ENCODE measurements at places on chromosomes 1 and 21. TPM values are rescaled to one million over a fixed set of nuclear protein-coding genes. Genes with fewer than 3 reads are reported as not detected.

- ATAC-seq: no peak
Measured at GRCh38 chr1:118488787-118489186, 303.8 kb upstream of the SPAG17 start.

- no peak for ATAC-seq
Measured at GRCh38 chr1:168365719-168366479, 85.2 kb downstream of the TBX19 start.

DNA sequence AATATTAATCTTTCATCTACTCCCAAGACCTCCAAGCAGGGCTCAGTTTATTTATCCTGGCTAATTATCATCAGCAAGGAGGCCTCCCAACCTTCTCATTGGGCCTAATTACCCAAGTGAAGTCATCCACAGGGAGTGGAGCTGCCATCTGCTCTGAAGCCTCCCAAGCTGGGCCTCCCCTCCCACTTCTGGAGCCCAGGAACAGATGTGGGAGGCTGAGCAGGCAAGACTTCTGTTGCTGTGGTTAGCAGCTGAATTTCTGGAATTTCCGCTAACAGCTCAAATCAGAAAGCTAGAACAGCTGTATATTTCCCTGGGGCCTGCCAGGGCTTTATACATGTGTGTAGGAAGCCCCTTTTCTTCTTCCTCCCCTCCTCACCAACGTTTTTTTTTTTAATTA is 127.5 kb downstream of the UCK2 start:
- no peak for ATAC-seq

GRCh38 chr1:207698822-207699483 is 52.9 kb upstream of the CD46 start:
- peak; percentile 51 for ATAC-seq

The FAM76A gene
- total RNA-seq: 13.4 TPM
